ENCODE measurements at places on chromosomes 11 and 22. TPM values are rescaled to one million over a fixed set of nuclear protein-coding genes. Genes with fewer than 3 reads are reported as not detected.

HORMAD2 gene
- total RNA-seq, result not detected

GPR83 gene
- total RNA-seq, result under 0.01 TPM

LRRN4CL gene
- total RNA-seq, result 38.2 TPM

OLFML1 gene
- total RNA-seq, result 10.7 TPM

IGSF9B gene
- 0.37 TPM for total RNA-seq

MRGPRF gene
- total RNA-seq, result 40.1 TPM

All from subcutaneous preadipocyte (primary cell).